Right kidney (tissue), 9 donors: ENCODE measurements at places on chromosomes 3 and 15.
A peak's percentile ranks its signal among the peaks of the same experiment; 100 is the strongest.

DNA sequence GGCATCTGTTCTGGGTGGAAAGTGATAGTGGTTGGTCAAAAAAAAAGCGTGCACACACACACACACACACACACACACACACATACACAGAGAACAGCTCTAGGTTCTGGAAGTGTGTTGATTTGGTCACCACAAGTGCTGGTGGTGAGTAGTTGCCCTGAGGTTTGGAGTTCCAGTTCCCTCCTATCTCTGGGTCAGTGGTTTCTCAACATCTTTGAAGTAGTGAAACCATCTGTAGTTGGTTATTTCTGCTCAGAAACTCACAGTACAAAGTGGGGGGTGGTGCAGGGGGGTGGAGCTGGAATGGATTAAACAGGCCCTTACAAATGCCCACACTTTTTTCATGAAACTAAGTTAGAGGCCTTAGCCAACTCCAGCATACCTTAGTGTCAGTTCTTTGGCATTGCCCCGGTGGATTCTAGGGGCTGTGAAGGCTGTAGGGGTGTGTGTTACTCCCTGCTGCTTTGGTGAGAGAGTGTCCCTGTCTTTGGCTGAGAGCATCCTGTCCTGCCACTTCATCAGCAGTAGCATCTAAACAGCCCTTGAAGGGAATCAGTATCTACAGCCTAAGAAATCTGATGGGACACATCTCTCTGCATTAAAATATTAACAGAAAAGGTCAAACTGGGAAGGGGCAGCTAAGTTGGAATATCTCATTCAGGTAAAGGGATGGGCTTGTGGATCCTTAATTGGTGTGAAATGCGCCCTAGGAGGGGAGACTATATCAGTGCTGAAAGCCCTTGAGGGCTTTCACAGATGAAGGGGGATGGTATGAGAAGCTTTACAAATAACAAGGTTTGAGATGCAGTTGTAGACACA is 20.6 kb downstream of the SMAD3 start:
- DNase-seq = no peak

- no peak for DNase-seq
Measured at GRCh38 chr3:49352281-49352680, 5.9 kb downstream of the GPX1 start.

DNA sequence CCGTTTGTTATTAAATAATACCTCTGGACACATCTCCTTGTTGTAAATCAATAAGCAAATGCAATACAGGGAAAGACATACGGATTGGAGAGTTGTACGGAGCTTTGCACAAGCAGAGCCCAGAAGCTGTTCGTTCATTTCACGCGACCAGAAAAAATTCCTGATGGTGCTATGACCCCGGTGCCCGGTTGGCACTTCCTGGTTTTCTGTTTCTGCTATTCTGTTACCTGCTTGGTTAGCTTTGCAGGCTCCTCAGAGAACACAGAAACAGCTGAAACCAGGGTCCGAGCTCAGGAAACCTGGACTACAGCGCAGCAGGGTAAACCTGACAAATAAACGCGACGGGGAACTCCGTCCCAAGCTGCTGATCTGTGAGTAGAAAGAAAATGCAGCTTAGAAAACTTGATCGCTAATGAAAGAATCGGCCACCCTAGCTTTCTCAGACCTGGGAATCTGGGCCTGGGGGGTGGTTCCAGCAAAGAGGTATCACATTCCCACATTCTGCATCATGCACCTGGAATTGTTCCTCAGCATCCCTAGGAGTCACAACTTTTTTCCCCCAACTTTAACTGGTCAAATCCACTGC is 845 bp downstream of the CNTN3 start:
- peak; percentile 41 for DNase-seq

DNA sequence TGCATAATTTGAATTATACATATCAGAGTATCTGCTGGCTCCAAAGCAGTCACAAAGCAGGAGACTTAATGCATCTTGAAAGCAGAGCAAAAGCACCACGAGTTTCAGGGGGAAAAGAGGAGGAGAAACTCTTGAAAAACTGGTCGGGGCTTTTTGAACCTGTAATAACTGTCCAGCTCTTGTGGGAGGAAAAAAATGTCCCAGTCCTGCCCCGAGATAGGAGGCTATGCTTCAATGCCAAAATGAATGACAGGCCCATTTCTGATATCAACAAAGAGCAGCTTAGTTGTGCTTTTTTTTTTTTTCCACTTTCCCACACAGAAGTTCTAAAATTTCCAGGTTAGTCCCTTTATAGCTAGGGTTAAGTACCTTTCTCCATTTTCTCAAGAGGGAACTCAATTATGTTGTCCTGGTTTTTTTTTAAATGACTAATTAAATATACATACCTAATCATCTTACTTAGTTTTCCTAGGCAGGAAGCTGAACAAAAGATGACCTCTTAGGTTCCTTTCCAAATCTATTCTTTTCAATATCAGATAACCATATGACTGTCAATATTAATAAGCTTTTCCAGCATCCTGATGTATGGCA is 120.2 kb downstream of the TFDP2 start:
- DNase-seq = no peak

GRCh38 chr3:57135964-57136719 is 29.0 kb downstream of the IL17RD start:
- no peak for DNase-seq

DNA sequence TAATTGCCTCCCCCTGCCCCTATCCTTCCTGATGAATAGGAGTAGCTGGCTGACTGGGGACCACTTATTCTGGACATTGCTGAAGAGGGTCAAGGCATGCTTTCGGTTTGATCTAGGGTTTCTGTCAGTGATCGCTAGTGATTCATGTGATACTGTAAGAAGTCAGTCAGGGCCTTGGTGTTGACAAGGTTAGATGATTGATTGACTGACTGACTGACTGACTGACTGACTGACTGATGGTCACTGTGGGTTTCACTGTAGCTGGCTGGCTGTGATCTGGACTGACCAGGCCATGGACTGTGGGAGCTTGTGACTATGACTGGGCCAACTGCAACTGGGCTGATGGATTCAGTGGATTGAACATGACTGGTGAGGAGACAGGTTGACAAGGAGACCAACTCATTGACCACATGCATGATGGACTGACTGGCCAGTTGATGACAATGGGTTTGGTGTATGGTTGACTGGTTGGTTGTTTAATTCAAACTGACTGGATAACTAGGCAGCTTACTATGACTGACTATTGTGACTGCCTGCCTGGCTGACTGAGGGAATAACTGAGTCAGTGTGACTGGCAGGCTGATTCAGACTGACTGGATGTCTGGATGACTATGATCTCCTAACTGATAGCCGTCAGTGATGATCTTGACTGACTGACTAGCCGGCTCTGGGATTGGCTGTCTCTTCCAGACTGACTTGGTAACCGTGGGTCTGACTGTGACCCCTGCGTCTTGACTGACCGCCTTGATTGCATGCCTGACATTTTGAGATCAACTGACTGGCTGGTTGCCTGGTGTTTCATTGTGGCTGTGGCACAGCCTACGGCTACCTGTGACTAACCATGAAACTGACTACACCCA is 509.9 kb downstream of the SHQ1 start:
- no peak for DNase-seq

DNA sequence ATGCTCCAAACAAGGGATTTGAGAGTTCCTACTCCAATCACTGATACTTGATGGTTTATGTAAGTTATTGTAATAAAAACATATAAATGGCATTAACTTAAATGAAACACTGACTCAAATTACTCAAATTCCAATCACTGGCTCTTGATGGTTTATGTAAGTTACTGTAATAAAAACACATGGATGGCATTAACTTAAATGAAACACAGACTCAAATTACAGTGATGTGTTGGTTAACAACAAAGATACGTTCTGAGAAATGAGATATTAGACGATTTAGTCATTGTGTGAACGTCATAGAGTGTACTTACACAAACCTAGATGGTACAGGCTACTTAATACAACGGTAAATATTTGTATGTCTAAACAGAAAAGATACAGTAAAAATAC is 6.6 kb downstream of the MOBP start:
- no peak for DNase-seq

DNA sequence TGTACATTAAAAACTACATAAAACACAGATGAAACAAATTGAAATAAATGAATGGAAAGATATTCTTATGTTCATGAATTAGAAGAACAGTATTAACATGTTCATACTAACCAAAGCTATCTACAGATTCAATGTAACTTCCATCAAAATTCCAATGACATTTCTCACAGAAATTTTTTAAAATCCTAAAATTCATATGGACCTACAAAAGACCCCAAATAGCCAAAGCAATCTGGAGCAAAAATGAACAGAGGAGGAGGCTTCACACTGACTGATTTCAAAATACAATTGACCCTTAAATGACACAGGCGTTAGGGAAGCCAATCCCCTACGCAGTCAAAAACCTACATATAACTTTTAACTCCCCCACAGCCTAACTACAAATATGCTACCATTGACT is 39.4 kb downstream of the KPNA1 start:
- no peak for DNase-seq

GRCh38 chr15:57789225-57789624 is 82.7 kb downstream of the POLR2M start:
- no peak for DNase-seq

GRCh38 chr3:175601521-175601920 is 742.4 kb downstream of the NAALADL2 start:
- no peak for DNase-seq

DNA sequence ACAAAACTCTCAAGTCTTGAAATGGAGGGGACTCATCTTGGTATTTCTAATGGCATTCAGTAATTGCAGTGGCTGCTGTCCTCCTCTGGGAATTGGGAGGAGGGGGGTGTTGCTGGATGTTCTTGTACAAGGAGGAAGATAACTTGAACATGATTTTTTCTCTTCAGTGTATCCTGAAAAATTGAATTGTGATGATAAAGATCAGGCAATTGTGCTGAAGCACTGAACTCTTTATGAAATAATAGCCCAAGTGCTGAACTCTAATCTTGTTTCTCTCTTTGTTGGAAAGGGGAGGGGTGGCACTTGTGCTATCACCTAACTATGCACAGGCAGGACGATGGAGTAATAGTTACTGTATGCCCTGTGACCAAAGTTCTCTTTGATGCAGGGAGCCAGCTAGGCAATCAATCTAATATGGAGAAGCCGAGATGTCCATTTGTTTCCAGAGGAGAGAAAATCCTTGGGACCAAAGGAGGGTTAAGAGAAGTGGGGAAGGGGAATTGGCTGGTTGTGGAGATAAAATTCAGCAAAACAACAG is 68.1 kb upstream of the ATP2C1 start:
- no peak for DNase-seq

DNA sequence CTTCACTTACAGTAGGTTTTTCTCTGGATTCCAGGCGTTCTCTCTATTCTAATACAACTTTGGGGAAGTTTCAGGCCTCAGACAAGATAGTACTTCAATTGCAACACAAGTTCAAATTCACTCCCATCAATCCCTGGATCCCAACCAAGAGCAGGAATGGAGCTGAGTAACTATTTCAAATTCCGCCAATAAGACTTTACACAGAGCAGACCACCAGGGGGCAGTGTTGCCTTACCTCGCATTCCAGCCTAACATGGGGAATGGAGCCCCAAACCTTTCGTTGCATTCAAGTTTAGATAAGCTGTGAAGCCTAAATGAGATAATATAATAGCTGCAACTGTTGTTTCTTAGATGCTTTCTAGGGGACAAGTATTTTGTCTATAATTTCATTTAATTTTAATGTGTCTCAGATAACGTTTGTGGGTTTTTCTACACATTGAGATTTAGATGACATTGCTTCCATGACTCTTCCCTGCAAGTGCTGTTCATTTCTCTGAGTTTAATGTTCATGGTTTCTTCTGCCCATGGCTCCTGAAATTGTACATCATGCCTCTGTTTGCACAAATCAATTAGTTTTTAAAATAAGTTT is 186.7 kb downstream of the NSUN3 start:
- peak; percentile 17 for DNase-seq

- DNase-seq = no peak
Measured at GRCh38 chr3:127566833-127567232, 23.7 kb downstream of the TPRA1 start.

DNA sequence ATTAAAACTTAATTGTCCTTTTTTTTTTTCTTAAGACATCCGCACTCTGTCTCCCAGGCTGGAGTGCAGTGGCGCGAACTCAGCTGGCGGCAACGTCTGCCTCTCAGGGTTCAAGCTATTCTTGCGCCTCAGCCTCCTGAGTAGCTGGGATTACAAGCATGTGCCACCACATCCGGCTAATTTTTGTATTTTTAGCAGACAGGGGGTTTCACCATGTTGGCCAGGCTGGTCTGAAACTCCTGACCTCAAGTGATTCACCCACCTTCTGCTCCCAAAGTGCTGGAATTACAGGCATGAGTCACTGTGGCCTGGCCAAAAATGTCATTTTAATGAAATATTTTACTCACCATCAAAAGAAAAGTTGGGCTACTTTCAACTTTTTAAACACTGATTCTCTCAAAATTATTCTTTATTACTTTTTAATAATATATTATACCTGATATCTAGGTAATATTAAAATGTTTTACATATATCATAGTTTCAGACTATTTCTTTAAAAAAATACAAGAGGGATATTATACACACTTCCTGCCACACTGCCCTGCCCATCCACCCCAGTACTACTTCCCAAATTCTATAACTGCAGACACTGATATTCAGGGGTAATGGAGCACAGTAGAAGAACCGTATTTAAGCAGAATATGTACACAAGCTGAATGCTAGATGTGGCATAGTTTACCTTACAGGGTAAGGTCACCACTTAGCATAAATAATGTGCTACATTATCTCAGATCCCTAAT is 723.9 kb upstream of the ZNF385D start:
- DNase-seq = no peak

GRCh38 chr15:89364341-89364740 is 29.7 kb upstream of the POLG start:
- DNase-seq = no peak

GRCh38 chr3:59245859-59246501 is 196.2 kb upstream of the CFAP20DC start:
- DNase-seq = peak; percentile 56
